ENCODE measurements at places on chromosomes 5 and 9. TPM values are rescaled to one million over a fixed set of nuclear protein-coding genes. Genes with fewer than 3 reads are reported as not detected.

- no peak for DNase-seq
These were observed 34.7 kb downstream of the ADAMTS2 start for GRCh38 chr5:179310439-179311090.

GRCh38 chr5:75610201-75610600 is 1.1 kb upstream of the ANKDD1B start:
- no peak for DNase-seq

- DNase-seq = no peak
These were observed 132.0 kb downstream of the PIK3R1 start for GRCh38 chr5:68347536-68347935.

- DNase-seq = no peak
These were observed 70.4 kb downstream of the HRH2 start for GRCh38 chr5:175728316-175728715.

Gene RECK
- total RNA-seq = 5.7 TPM
